ENCODE measurements at places on chromosomes 7 and 10. TPM values are rescaled to one million over a fixed set of nuclear protein-coding genes. Genes with fewer than 3 reads are reported as not detected.
A peak's percentile ranks its signal among the peaks of the same experiment; 100 is the strongest.

Gene CDHR3
- polyA plus RNA-seq = 8.9 TPM

Gene HOXA7
- polyA plus RNA-seq = 27.0 TPM

Gene TRIM50
- polyA plus RNA-seq = 0.24 TPM

Gene SLC16A9
- 39.3 TPM for polyA plus RNA-seq

Gene PAPOLB
- 0.08 TPM for polyA plus RNA-seq

DNA sequence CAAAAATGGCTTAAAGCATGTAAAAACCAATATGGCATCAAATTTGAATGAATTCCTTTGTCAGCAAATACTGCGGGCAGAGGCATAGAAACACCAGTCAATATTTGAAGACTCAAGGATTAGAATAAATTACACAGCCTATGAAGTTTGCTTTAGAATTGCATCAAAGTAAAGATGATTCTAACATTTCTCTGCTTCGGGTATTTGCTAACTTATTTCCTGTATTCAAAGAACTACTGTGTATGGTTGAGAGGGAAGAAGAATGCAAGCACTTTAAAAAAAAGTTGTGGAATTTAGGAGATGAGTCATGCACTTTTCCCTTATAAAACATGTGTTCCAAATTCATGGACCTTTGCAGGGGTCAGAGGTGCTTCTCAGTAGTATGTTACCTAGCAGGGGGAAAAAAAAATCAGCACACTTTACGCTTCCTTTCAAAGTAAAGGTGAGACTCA is 90.1 kb downstream of the PIP4K2A start:
- DNase-seq = no peak

- no peak for DNase-seq
Measured at GRCh38 chr10:101895781-101896180, 52.2 kb upstream of the KCNIP2 start.

GRCh38 chr7:105664816-105665525 is 83.7 kb upstream of the EFCAB10 start:
- no peak for DNase-seq

GRCh38 chr10:14114791-14115190 is 215.9 kb downstream of the FRMD4A start:
- DNase-seq = no peak

GRCh38 chr7:37476428-37476827 is 27.8 kb upstream of the ELMO1 start:
- no peak for DNase-seq

DNA sequence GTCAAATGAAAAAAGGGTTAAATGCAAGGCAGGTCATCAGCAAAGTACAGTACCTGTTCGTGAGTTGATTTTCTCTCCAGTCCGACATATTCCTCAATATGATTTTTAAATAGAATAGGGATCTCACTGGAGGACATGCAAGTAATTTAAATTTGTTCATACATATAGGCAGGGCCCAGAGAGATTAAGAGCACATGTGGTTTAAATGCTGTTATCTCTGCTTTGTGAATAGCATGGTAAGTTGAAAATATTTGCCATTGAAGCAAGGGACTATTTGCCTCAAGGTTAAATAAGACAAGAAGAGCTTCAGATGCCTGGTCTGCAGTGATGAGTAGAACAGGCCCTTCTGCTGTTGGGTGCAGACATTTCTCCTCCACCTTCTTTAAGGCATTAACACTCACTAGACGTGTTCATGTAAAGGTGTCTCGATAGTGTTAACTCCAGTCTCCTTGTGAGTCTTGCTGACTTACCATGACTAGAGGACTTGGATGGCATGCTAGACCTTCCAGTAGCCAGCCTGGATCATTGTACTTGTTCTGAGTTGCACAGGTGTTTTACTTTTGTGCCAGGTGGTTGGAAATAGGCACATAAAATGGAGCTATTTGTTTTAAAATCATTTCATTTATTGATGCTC is 15.6 kb upstream of the AKR1C3 start:
- no peak for DNase-seq

GRCh38 chr10:133178357-133179127 is 18.5 kb downstream of the KNDC1 start:
- DNase-seq = no peak

DNA sequence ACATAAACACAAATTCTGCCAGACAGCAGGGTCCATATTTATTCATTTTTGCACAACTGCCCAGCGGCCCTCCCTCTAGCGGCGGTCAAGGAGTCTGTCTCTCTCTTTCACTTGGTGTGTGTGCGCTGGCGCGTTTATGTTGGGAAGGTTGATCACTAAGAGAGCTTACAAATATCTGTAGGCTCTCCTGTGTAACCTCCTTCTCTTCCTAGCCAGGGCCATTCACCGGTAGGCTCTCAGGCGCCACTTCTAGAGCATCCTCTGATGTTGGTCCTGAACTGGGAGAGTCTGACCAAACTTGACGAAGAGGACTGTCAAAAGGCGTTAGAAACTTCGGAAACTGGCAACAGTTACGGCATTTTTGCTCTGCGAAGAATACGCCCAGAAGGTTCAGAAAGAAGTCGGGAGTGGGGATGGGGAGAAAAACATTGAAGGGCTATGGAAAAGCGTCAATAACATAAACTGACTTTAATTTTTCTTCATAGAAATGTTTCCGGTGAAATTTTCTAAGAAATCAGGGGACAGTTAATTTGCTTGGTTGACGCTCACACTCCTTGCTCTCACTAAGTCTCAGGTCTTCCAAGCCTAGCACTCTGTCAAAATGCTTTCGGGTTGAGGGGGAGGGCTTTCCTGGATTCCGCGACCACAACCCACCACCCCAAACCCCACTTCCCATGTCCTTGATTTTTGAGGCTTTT is 731.1 kb downstream of the ZWINT start:
- peak; percentile 63 for DNase-seq

GRCh38 chr7:98284335-98285036 is 3.0 kb downstream of the BRI3 start:
- DNase-seq = no peak

- no peak for DNase-seq
Measured at GRCh38 chr10:57884965-57885617, 382.6 kb downstream of the IPMK start.

DNA sequence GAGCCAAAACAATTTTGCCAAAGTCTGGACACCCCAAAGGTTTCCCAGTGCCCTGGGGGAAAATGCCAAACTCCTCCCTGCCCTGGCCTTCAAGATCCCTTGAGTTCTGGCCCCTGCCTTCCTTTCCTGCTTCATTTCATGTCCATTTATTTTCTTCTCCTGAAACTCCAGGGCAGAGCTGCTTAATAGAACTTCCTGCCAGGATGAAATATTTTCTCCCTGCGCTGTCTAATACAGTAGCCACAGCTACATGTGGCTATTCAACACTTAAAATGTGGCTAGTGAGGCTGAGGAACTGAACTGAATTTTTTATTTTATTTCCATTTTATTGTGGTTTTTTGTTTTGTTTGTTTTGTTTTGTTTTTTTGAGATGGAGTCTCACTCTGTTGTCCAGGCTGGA is 49.6 kb downstream of the COL13A1 start:
- DNase-seq = no peak

DNA sequence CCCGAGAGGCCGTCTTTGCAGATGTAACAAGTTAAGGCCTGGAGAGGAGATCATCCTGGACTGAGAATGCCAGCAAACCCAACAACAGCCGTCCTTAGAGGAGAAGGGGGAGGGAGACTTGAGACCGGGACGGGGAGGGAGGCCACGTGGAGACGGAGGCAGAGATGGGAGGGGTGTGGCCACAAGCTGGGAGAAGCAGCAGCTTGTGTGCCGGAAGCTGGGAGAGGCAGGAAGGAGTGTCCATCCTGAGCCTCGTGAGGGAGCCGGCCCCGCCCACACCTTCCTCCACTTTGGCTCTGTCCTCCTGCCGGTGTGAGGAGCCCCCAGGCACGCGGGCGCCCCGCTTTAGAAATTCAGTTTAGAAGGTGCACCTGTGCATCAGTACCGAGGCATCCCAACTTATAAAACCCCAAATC is 95.7 kb downstream of the DNAJB6 start:
- no peak for DNase-seq

- peak; percentile 52 for DNase-seq
Measured at GRCh38 chr10:124032971-124033886, 60.2 kb downstream of the CHST15 start.

DNA sequence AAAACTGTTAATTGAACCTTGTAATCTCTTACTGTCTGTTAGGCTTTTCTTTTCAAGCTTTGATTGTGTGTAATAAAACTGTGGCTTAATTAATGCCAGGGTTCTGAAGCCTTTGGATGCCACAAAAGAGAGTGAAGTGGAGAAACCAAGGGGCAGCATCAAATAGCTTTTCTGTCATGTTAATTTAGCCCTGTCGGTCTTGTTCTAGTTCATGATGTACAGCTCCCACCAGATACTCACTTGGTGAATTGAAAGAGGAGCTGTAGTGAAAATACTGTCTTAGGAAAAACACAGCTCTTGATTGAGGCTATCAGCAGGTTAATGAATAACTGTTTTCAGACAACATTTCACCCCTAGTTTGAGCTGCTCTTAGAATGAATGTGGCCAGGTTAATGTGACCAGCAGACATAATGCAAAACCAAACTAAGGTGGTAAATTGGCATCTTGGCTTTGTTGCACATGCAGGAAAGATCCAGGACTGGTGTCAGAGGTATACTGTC is 94.2 kb downstream of the POLL start:
- DNase-seq = no peak

DNA sequence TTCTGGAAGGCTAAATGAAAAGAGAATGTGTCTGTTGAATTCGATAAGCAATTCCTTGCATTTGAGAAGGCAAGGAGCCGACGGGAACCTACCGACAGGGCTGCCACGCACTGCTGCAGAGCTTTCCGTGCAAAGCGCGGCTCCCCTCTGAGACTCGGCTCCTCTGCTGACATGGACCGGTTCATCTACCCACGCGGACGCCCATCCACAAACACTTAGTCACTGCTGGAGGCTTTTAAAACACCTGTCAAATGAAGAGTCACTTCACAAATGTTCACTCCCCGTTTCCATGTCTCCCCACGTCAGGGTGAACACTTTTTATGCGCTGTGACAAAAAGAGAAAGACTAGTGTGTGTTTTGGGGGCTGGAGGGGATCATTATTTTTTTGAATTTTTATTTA is 32.0 kb downstream of the AMZ1 start:
- no peak for DNase-seq

DNA sequence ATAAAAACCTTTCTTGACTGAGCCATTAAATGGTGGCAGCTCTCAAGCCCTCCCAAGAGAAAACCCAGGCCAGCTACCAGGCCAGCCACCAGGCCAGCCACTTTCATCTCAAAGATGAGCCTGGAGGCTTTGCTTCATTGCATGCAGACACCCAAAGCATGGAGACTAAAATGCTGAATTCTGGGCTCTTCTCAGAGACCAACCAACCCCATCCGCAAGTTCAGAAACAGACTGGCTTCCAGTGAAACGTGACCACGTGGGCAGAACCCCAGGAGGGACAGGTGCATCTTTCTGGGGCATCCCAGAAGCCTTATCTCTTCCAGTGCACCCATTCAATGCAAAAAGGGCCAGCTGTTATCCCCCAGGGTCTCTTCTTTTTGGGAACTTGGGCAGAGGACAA is 20.9 kb downstream of the CHST15 start:
- DNase-seq = no peak

- DNase-seq = no peak
Measured at GRCh38 chr10:69573056-69573806, at the start of gene NEUROG3. Gene NEUROG3 (minus strand): TSS chr10:69573422. CDS start chr10:69573043, 379 bp downstream.

GRCh38 chr10:63766745-63767137 is 245.5 kb downstream of the REEP3 start:
- DNase-seq = no peak

GRCh38 chr7:136870866-136871487 is 2.5 kb downstream of the CHRM2 start:
- no peak for DNase-seq

- no peak for DNase-seq
Measured at GRCh38 chr10:110546499-110547110, 20.9 kb upstream of the SMC3 start.

DNA sequence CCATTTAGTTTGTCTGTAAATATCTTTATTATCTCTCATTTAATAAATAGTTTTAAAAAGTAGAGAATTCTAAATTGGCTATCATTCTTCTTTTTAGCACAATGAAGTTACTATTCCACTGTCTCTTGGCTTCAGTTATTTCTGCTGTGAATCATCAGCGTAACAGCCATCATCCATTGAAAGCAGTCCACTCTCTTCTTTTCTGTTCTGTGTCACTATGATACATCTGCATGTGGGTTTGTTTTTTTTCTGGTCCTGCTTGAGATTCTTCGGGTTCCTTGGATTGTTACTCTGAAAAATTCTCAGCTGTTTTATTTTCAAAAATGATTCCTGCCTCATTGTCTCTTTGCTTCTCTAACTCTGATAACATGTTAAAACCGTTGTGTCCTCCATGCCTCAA is 52.5 kb downstream of the CSGALNACT2 start:
- no peak for DNase-seq

DNA sequence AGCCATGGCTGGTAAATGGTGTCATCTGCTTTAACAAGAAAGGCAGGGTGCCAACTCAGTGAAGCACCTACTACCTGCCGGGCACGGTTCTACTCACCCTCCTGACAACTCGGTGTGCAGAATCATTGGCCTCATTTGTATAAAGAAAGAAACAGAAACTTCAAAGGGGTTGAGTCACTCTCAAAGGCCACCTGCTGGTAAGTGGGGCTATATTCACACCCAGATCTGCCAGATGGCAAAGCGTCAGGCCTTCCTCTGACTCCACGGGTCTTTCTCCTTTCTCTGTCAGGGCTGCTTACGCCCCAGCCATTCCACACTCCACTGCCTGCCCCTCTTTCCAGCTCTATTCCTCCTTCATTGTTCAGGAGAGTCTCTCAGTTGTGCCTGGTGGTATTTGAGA is 309.2 kb downstream of the GFRA1 start:
- DNase-seq = no peak

- DNase-seq = peak; percentile 59
Measured at GRCh38 chr7:151248346-151249033, at the start of gene SMARCD3. Gene SMARCD3 (minus strand): TSS chr7:151248694. CDS start chr7:151248562, 132 bp downstream.

DNA sequence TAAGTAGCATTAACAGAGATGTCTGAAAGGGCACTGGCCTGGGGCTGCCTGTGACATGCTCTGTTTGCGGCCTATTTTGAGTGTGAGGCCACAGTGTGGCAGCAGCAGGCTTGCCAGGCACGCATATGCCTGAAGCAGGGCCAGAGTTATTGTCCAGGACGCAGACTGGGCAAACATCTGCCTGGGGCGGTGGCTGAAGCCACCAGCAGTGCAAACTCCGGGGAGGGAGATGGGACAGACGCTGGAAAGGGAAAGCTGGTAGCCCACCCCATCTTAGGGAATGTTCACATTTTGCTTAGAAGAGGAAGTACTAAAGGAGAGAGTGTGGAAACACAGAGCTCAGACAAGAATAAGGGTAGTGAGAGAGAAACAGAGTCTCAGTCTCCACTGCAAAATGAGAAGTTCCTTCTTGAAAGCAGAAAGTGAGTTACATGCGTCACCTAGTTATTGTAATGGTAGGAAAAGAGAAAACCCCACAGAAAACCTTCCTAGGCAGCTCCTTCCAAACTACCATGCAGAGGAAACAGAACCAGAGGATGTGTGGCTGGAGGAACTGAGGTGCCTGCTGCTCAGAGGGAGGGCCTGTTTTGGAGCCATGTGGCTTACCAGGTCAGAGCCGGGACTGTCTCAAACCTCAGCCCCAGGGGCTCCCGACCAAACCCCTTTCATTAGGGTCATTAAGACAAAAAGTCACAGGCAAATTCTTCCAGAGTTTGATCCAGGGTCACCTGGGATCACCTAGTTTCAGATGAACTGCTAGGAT is 14.5 kb downstream of the AKR1B1 start:
- no peak for DNase-seq

- DNase-seq = no peak
Measured at GRCh38 chr7:24793982-24794648, 36.9 kb upstream of the GSDME start.
